ENCODE measurements at places on chromosomes 13 and 19. TPM values are rescaled to one million over a fixed set of nuclear protein-coding genes. Genes with fewer than 3 reads are reported as not detected.

Gene C19orf33
- not detected for total RNA-seq

Gene KIR3DL1
- not detected for total RNA-seq

DNA sequence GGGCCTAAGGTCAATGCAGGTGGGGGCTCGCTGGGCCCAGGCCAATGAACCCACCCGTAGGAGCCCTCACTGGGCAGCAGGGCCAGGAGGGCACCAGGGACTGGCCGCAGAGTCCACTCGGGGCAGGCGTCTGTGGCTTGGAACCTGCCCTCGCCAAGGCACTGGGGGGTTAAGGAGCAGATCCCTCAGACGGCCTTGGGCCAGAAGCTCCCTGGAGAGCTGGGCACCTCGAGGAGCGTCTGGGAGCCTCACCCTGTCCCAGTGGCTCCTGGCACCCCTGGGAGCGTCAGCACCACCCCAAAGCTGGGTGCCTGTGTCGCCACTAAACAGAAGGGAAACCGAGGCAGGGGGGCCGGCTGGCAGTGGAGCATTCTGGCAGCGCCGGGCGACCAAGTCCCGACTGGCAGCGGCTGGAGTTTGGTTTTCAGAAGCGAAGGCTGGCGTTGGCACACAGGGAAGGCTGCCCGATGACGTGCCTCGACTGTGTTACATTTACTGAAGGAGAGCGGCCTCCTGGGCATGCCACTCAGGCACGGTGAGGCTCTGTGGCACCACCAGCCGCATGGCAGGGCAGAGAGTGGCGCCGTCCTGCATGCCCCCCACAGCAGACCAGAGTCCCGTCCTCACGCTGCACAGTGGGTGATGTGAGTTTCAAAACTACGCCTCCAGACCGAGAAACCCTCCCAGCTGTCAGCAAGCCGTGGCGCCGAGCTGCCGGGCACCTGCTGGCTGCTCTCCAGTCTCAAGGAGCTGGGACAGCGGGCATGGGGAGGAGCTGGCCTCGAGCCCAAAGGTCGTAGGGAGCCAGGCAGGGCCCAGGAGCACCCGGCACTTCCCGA, 9.2 kb upstream of the MEX3D start:
- DNase-seq = no peak

- no peak for DNase-seq
Measured at GRCh38 chr13:25001476-25002206, 94.3 kb upstream of the PABPC3 start.

GRCh38 chr13:71464686-71465085, 402.3 kb downstream of the DACH1 start:
- DNase-seq = no peak

GRCh38 chr19:5563935-5564612, 3.7 kb downstream of the TINCR start:
- no peak for DNase-seq
